ENCODE measurements at places on chromosomes 5 and 9.

DNA sequence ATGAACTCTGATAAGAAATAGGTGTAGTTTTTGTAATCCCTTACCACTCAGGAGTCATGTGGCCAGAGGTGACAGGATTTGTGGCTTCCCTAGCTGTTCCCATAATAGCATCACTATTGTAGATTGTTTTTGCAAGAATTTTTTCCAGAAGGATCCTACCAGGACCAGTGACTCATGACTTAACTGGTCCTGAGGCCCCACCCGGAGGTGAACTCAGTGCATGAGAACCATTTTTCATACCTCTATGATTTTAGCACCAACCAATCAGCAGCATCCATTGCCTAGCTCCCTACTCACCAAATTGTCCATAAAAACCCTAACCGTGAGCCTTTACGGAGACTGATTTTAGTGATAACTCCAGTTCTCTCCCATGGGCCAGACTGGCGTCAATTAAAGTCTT is 484.8 kb downstream of the PSAT1 start:
- DNase-seq: no peak

GRCh38 chr5:98402130-98402529 is 371.3 kb upstream of the RGMB start:
- no peak for DNase-seq

- no peak for DNase-seq
These were observed 145.1 kb upstream of the FSTL4 start for GRCh38 chr5:133757396-133757945.

DNA sequence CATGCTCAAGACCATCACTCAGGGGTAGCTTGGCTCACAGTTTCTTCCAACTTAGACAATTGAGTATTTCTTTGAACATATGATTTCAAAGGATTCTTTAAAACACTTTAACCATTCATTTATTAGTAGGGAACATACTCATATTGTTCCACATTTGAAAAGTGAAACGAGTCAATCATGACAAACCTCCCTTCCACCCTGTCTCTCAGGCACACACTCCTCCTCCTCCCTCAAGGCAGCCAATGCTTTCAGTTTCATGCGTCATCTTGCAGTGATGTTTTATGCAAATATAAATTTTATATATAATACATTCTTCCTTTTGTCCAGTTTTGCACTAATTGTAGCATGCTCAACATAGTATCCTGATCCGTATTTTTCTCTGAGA is 126.0 kb upstream of the BOD1 start:
- DNase-seq: no peak

DNA sequence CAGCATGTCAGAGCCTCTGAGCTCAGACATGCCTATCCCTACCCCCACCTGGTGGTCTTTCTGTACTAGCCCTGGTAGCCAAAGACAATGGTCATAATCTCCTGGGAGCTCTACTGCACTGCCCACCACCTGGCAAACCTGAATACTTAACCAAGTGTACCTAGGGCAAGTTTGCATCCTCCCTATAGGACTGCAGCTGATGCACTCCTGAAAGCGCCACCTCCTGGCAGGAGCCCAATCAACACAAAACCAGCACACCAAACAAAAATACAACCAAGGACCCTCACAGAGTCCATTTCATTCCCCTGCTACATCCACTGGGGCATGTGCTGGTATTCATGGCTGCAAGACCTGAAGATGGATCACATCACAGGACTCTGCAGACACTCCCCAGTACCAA is 14.8 kb upstream of the FAM174A start:
- no peak for DNase-seq
